Muscle of leg (tissue), 16 donors: ENCODE measurements at places on chromosomes 2 and 18. TPM values are rescaled to one million over a fixed set of nuclear protein-coding genes. Genes with fewer than 3 reads are reported as not detected.

CAPN14 gene
- 0.04 TPM for polyA plus RNA-seq

LTBP1 gene
- polyA plus RNA-seq, result 82.3 TPM

MROH2A gene
- polyA plus RNA-seq, result not detected

MRO gene
- polyA plus RNA-seq, result 0.23 TPM

EVA1A gene
- polyA plus RNA-seq, result 12.0 TPM

UPP2 gene
- not detected for polyA plus RNA-seq

DUSP19 gene
- polyA plus RNA-seq, result 1.6 TPM

MARCO gene
- 1.4 TPM for polyA plus RNA-seq

SLC40A1 gene
- 43.2 TPM for polyA plus RNA-seq

DLGAP1 gene
- 1.8 TPM for polyA plus RNA-seq

KLHL41 gene
- 3,537 TPM for polyA plus RNA-seq

CHRND gene
- 163 TPM for polyA plus RNA-seq

CFC1 gene
- polyA plus RNA-seq, result 0.48 TPM

DPP4 gene
- 12.5 TPM for polyA plus RNA-seq

EVX2 gene
- polyA plus RNA-seq, result 0.10 TPM

ASXL3 gene
- 4.4 TPM for polyA plus RNA-seq

VSNL1 gene
- polyA plus RNA-seq, result 4.3 TPM

ACMSD gene
- 1.6 TPM for polyA plus RNA-seq

KCNK3 gene
- polyA plus RNA-seq, result 1.8 TPM

SKOR2 gene
- not detected for polyA plus RNA-seq

ZSWIM2 gene
- polyA plus RNA-seq, result not detected

HNRNPA3 gene
- polyA plus RNA-seq, result 432 TPM

LYG2 gene
- 0.24 TPM for polyA plus RNA-seq

SERPINB12 gene
- polyA plus RNA-seq, result 0.34 TPM

TACR1 gene
- 0.30 TPM for polyA plus RNA-seq

PLEKHA3 gene
- polyA plus RNA-seq, result 16.3 TPM

TMEM169 gene
- 5.0 TPM for polyA plus RNA-seq

CTNNA2 gene
- polyA plus RNA-seq, result 0.98 TPM

MDH1B gene
- polyA plus RNA-seq, result 0.49 TPM

TMEM178A gene
- polyA plus RNA-seq, result 14.5 TPM

THOC1 gene
- polyA plus RNA-seq, result 49.5 TPM

VPS54 gene
- 25.7 TPM for polyA plus RNA-seq

ARHGEF4 gene
- 11.7 TPM for polyA plus RNA-seq

WDR12 gene
- 69.3 TPM for polyA plus RNA-seq

SDC1 gene
- polyA plus RNA-seq, result 16.2 TPM

OR6B3 gene
- not detected for polyA plus RNA-seq

FTCDNL1 gene
- polyA plus RNA-seq, result 3.2 TPM

RPRM gene
- polyA plus RNA-seq, result 5.6 TPM

MYL12A gene
- 650 TPM for polyA plus RNA-seq

RUFY4 gene
- polyA plus RNA-seq, result 0.22 TPM

RESP18 gene
- polyA plus RNA-seq, result not detected

TSGA10 gene
- 1.8 TPM for polyA plus RNA-seq

COA5 gene
- 47.0 TPM for polyA plus RNA-seq

TMEM17 gene
- 2.2 TPM for polyA plus RNA-seq
